ENCODE measurements at places on chromosomes 16 and 17. TPM values are rescaled to one million over a fixed set of nuclear protein-coding genes. Genes with fewer than 3 reads are reported as not detected.

- no peak for DNase-seq
Measured at GRCh38 chr17:7655541-7655840, 4.8 kb downstream of the ATP1B2 start.

GRCh38 chr17:9037736-9038135, 16.4 kb downstream of the NTN1 start:
- DNase-seq = no peak

DNA sequence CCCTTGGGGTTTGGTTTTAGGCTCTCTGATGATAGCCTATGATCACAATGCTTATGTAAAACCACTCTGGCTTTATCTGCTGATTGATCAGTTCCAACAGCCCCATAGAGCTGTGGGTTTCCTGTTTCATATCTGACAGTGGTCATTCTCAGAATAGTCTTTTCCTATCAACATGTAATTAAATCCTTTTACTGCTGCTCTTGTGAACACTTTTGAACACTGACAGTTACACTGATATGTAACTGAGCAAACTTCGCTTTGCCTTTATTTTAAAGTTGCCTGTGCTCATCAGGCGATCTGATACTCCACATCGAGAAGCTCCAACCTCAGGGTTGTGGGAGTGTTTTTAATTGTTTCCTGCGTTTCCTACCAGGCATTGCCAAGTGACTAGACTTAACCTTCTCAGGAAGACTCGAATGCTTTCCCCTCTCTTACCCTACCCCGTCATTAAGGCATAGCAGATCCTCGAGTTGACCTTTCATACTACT, 17.3 kb upstream of the CLEC18B start:
- no peak for DNase-seq

GRCh38 chr17:58262149-58262548, 18.6 kb downstream of the MPO start:
- DNase-seq = no peak

- no peak for DNase-seq
Measured at GRCh38 chr17:56213031-56213430, 59.8 kb downstream of the ANKFN1 start.

GRCh38 chr17:81294512-81295030, 536 bp downstream of the SLC38A10 start:
- DNase-seq = peak; percentile 55

GRCh38 chr17:80616705-80617104, 72.1 kb downstream of the RPTOR start:
- no peak for DNase-seq

- peak; percentile 78 for DNase-seq
Measured at GRCh38 chr17:1186923-1187771, 7.4 kb upstream of the ABR start.

Gene DHRS7C
- 74.9 TPM for polyA plus RNA-seq

Gene ZNF174
- 7.1 TPM for polyA plus RNA-seq

Gene CRISPLD2
- polyA plus RNA-seq = 7.7 TPM

Measured in muscle of back (tissue), 13 donors.